ENCODE measurements at places on chromosomes 3 and 15. TPM values are rescaled to one million over a fixed set of nuclear protein-coding genes. Genes with fewer than 3 reads are reported as not detected.

- DNase-seq: no peak
Measured at GRCh38 chr3:40988468-40988867, 210.8 kb upstream of the CTNNB1 start.

DNA sequence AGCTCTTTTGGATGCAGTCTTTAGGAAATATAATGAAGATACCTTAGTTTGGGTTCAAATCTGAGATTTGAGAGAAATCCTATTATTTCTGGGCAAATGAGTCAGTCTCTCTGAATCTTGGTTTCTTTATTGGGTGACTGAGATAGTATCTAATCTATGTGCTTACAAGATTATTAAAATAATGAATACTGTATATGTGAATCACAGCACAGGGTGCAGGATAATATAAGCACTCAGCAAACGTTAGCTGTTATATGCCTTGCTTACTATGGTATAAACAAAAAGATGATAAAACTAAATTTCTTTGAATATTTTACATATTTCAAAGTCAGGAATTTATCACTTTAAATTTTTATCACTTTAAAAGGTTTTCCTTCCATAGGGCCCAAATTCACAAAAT is 29.6 kb downstream of the FGF7 start:
- no peak for DNase-seq

DNA sequence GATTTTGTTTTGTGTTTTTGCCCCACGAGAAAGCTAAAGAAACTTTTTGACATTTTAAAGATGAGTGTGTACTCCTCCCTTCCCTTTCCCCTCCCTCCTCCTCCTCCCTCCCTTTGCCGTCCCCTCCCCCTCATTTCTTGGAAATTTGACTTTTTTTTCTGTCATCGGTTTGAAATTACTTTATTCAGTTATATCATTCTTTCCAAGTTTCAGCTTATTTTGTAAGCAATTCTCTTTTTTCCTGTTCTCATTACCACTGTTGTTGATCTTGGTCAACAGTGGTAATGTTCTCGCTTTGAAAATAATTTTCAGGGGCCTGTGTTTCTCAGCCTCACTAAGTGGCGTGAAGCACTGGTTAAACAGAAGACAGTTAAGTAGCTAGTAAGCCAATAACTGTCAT is 178.4 kb downstream of the AKAP13 start:
- no peak for DNase-seq

DNA sequence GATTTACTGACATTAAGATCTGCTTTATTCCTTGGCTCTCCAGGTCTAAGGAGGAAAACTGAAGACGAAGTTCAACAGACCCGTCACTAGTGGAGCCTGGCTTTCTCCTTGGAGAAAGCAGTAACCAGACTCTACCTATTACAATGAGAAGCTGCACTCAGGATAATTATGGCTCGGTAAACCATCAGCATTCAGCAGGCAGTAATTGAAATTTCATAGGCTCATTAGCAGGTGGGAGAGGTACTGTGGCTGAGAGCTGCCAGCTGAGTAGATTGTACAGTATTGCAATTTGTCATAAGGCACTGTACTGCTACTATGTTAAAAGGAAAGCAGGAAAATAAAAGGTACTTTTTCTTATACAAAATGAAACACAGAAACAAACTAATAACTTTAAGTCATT is 51.2 kb downstream of the CHAC1 start:
- DNase-seq: no peak

DNA sequence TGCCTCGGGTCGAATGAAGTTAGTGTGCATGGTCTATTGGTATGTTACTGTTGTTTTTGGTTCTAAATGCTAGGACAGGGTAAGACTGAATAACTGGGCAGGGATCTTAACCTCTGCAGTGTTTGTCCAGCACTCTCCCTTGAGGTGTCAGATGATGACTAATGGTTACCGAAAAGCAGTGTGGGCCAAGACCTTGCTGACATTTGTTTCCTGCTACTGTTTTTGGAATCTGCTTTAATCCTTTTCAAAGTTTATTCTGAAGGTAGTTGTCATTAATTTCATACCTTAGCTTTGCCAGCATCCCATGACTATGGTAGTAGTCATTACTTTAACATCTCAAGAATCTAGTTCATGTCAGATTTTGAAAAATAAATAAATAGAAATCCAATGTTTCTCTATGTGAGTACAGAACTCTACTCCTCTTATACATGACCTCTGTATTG is 117.0 kb downstream of the P3H2 start:
- DNase-seq: no peak

DNA sequence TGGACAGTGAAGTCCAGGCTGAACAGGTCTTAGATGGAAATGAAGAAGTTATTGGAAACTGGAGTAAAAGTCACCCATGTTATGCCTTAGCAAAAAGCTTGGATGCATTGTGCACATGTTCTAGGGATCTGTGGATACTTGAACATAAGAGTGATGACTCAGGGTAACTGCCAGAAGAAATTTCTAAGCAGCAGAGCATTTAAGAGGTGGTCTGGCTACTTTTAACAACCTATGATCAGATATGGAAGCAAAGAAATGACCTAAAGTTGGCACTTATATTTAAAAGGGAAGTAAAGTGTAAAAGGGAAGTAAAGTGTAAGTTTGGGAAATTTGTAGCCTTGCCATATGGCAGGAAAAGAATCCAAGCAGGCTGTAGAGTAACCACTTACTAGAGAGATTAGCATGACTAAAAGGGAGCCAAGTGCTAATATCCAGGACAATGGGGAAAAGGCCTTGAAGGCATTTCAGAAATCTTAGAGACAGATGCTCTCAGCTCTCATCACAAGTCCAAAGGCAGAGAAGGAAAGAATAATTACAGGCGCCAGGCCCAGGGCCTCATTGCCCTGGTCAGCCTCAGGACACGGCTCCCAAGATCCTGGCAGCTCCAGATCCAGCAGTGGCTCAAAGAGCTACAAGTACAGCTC is 73.9 kb upstream of the KCNH8 start:
- no peak for DNase-seq

- DNase-seq: no peak
Measured at GRCh38 chr3:98445949-98446406, 17.0 kb upstream of the OR5K1 start.

SCG3 gene
- not detected for total RNA-seq

DYNLT2B gene
- 3.8 TPM for total RNA-seq

NTRK3 gene
- 3.5 TPM for total RNA-seq
